ENCODE measurements at places on chromosomes 2 and 18.

GRCh38 chr2:61671561-61672315 lies 133.6 kb upstream of the XPO1 start:
- DNase-seq: no peak

- peak; percentile 22 for DNase-seq
Measured at GRCh38 chr2:26618611-26619010, 22.6 kb downstream of the CIB4 start.

DNA sequence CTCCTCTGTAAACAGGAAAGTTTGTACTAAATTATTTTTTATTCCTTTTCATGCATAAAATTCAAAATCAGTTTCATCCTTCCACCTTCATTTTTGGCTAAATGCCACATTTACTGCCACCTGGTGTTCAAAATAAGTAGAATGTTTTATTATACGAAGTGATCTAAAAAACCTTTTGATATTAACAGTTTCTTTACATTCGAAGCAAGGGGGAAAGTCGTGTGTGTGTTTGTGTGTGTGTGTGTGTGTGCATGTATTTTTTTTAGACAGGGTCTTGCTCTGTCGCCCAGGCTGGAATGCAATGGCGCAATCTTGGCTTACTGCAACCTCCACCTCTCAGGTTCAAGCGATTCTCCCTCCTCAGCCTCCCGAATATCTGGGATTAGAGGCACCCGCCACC lies 9.0 kb upstream of the SCN9A start:
- no peak for DNase-seq

GRCh38 chr2:69166812-69167468 lies 154.0 kb downstream of the ANTXR1 start:
- DNase-seq: no peak

- no peak for DNase-seq
Measured at GRCh38 chr2:174802459-174802858, 38.2 kb upstream of the CHRNA1 start.

DNA sequence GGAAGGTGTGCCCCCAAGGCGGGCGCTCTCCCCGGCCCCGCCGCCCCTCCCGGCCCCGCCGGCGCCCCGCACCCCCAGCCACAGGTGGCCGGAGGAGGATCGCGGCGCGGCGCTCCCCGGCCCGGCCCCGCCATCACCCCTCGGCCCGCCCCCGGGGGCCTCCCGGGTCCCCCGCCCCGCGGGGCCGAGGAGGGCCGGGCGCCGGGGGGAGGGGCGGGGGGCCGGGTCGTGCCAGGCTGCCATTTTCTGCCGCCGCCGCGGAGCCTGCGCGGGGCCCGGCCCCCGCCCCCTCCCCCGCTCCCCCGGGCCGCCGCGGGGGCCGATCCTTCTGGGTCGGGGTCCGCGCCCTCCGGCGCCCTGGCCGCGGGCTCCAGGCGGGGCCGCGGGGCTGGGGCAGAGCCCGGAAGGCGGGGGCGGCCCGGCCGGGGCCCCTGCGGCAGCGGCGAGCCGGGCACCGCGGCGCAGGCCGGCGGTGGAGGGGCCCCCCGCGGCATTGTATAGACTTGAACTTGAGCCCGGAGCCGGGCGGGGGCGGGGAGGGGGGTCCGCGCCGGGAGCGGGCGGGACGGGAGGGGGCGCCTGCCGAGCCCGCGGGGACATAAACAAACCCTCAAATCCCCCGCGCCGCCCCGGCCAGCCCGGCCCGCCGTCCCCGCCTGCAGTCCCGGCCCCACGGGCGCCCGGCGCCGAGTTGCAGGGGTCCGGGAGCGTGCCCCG lies 556 bp downstream of the DNMT3A start:
- DNase-seq: no peak

- DNase-seq: no peak
Measured at GRCh38 chr18:9055185-9055584, 47.3 kb upstream of the NDUFV2 start.

- DNase-seq: no peak
Measured at GRCh38 chr2:102421890-102422759, 835 bp upstream of the IL18RAP start.

DNA sequence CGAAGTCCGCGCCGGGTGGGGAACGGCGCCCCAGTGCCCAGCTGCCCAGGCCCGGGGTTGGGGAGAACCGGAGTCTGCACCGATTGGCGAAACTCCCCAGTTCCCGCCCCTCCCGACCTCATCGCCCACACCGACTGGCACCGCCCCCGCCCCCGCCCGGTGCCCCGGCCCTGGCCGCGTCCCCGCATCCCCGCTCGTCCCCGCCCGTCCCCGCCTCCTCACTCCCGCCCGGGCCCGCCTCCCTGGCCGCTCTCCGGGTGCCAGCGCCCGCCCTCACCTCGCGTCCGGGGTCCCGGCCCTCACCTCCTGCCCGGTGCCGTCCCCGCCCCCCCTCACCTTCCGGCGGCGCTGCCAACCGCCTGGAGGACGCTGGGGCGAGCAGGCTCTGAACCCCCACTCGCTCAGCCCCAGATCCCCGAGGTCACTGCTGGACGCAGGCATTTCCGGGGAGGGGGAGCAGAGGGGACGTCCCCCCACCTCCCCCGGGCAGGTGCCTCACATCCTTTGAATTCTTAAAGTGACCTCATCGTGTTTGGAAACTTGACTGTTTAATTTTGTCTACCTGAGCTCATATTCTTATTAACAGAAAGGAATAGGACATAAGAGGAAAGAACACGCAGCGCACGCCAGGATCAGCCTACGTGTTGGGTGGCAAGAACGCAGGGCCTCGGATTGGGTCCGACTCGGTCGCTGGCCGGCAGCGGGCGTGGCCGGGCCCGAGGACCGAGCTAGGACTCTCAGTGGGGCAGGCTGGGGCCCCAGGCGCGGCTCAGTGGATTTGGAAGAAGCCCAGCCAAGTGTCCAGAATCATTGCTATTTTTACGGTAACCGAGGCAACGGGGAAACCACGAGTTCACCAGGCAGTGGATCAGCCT lies at the start of gene FAM110C:
Gene FAM110C, minus strand, starts transcription at position 35 of the 875 bp plus-strand sequence. CDS start 120 bp downstream, outside the sequence.
- DNase-seq: peak; percentile 78

DNA sequence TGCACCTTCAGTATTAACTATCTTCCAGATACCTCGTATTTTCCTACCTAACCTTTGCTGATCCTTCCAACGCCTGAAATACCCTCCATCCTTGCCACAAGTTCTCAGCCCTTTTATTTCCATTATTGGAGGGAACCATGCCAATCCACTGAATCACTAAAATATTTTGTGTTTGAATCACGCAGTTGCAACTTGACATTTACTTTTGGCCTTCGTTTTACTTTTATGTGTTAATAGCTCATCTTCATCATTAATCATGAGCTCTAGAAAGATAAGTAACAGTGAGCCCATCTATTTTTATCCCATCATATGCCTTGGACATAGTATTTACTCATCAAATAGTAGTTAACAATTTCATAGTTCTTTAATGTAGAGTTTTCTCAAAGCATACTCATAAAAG lies 463.2 kb downstream of the THSD7B start:
- no peak for DNase-seq

DNA sequence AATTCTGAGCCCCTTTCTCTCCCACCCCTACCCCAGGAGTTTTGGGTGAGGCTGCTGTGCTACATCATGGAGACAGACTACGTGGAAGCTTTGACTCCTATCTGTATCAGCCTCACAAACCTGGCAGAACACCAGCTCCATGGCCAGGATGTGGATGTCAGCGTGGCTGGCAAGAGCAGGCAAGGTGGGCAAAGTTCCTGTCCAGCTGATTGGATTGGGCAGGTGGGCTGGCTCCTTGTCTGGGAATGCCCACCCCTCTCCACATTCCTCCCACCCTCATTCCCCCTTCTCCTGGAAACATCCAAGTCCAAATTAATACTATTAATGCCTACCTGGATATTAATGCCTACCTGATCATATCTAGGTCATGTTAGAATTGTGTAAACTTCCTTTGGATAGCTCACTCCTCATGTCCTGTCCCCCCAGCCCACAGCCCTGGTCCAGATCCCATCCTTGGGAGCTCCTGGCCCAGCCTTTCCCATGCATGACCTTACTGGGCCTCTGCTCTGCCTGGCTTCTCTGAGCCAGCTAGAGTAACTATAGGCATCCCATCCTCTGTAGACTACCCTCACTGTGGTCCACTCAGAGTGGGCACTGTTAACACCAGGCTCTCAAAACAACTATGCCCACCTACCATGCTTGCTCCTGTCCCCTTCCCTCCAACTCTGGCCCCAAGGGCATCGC lies 24.1 kb downstream of the MROH2A start:
- no peak for DNase-seq

Measured in H9 (cell line).